ENCODE measurements at places on chromosomes 11 and 22. TPM values are rescaled to one million over a fixed set of nuclear protein-coding genes. Genes with fewer than 3 reads are reported as not detected.

DNA sequence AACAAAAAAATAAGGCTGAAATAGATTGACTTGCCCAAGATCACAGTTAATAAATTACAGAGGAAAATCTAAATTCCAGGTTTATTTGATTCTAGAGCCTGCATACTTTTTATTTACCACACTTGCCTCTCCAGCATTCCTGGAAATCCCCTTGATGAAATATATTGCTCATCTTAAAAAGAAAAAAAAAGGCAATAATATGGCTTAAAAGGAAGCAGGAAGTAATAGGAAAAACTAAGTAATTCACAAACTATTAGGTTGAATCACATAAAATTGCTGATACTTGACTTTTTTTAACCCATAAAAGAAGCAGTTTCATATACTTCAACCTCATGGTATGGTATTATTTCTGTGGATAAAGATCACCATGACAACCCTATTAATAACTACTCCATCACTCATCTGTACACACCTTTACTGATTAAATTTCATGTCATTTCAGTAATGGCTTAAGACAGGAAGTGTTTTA, 52.9 kb downstream of the COPB1 start:
- no peak for DNase-seq

DNA sequence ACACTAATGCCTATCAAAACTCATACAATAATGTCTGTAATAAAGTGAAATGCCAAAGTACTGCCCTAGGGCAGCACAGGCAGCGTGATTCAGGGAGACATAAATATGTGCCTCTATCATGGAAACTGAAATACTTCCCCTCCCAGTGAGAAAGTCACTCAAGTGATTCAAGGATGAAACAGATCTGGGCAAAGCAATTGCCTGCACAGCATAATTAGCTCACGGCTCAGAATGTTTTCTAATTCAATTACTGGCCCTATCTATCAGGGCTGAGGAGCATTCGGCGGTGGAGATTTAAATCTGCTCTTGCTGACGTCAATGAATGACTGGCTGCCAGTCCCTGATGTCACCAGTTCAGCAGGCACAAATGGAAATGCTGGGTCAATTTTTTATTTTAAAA, 27.7 kb upstream of the PPP2R1B start:
- no peak for DNase-seq

GRCh38 chr11:92763336-92763735, 206.1 kb upstream of the MTNR1B start:
- DNase-seq = no peak

- DNase-seq = no peak
Observed at GRCh38 chr22:27179161-27179560, 521.8 kb downstream of the MIAT start.

Gene MS4A12
- total RNA-seq = not detected

Gene THY1
- 25.4 TPM for total RNA-seq
